Mammary epithelial cell (primary cell): ENCODE measurements at places on chromosomes 6 and 20. TPM values are rescaled to one million over a fixed set of nuclear protein-coding genes. Genes with fewer than 3 reads are reported as not detected.

The SLC9A8 gene
- 7.7 and 9.5 TPM in 2 replicates for total RNA-seq

The NTSR1 gene
- total RNA-seq, result not detected

The STX11 gene
- 1.2 TPM for total RNA-seq

The TTK gene
- total RNA-seq, result 1.8 TPM

The MAPK13 gene
- total RNA-seq, result 11.8 TPM

The PAK5 gene
- 0.07 TPM in 1 of 2 replicates, not detected in the other for total RNA-seq

The TBX18 gene
- total RNA-seq, result 0.19 TPM in 1 of 2 replicates, not detected in the other

The TMC2 gene
- not detected for total RNA-seq

The GNL1 gene
- total RNA-seq, result 40.8 TPM

The ZNF184 gene
- 7.2 TPM for total RNA-seq

The EYA2 gene
- total RNA-seq, result 1.0 TPM

The CLVS2 gene
- total RNA-seq, result not detected
